ENCODE measurements at places on chromosomes 6 and 20. TPM values are rescaled to one million over a fixed set of nuclear protein-coding genes. Genes with fewer than 3 reads are reported as not detected.

DNA sequence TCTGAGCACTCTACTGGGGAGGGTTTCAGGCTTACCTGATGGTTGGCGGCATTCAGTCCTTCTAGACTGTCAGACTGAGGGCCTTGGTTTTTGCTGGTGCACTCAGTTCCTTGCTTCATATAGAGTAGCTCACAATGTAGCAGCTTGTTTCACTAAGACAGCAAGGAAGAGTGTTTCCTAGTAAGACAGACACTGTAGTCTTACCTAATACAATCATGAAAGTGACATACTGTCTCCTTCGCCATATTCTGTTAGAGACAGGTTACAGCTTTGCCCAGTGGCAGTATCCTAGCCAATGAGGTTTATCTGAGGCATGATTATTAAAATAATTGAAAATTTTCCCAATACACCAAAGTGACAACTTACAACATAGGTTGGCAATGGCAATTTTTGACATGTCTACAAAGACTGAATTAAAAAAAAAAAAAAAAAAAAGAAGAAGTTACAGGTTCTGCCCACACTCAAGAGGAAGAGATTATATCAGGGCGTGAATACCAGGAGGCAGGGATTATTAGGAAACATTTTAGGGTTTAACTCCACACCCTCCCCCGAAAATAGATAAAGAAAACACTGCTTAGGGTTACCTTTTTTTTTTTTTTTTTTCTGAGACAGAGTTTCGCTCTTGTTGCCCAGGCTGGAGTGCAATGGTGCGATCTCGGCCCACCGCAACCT, 66.8 kb downstream of the SCAND1 start:
- no peak for DNase-seq

RGS17 gene
- 3.2 TPM for total RNA-seq

DNA sequence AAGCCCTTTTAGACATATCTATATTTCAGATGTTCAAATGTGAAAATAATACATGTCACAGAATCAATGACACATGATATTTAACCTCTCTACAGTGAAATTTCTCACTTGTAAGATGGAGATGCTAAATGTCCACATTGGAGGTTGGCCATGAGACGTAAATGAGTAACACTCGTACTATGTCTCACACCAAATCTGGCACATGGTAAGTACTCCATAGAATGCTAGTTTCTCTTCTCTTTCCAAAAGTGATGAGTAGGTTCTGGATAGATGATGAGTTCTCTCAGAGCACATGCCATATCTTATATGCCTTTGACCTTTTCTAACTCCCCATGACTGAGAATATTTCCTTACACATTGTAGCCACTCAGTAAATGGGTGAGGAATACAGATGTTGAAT, 17.7 kb downstream of the GFOD1 start:
- DNase-seq = no peak

SPAG4 gene
- total RNA-seq = 2.5 TPM

DNA sequence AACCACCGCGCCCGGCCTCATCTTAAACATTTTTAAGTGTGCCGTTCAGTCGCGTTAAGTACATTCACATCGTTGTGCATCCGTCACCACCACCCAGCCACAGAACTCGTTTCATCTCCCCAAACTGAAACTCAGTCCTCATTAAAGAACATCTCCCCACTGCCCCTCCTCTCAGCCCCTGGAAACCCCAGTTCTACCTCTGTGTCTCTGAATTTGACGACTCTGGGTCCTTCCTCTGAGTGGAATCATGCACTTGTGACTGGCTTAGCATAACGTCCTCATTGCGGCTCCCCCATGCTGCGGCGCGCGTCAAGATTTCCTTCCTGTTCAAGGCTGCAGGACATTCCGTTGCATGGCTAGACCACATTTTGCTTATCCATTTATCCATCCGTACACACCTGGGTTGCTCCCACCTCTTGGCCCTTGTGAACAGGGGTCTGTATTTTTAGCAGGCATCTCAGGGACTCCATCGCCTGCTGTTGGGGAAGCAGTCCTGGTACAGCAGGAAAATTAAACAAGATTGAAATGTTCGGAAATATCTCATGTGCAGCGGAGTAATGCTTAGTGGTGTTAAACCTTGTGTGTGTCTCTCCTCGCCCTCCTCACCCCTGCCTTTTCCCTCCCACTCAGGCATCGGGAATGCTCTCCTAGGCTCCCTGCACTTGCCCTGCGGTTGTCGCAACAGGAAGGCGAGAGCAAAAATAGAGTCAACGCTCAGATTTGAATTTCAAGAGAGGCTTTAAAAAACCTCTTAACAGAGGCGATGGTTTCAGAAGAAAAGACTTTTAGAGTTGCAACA, 127.9 kb downstream of the PXDC1 start:
- no peak for DNase-seq

TSPO2 gene
- total RNA-seq = not detected

GRCh38 chr20:51815383-51816076, 13.2 kb upstream of the SALL4 start:
- DNase-seq = no peak

Measured in omental fat pad (tissue), 4 donors.